ENCODE measurements at places on chromosomes 16 and 17.

DNA sequence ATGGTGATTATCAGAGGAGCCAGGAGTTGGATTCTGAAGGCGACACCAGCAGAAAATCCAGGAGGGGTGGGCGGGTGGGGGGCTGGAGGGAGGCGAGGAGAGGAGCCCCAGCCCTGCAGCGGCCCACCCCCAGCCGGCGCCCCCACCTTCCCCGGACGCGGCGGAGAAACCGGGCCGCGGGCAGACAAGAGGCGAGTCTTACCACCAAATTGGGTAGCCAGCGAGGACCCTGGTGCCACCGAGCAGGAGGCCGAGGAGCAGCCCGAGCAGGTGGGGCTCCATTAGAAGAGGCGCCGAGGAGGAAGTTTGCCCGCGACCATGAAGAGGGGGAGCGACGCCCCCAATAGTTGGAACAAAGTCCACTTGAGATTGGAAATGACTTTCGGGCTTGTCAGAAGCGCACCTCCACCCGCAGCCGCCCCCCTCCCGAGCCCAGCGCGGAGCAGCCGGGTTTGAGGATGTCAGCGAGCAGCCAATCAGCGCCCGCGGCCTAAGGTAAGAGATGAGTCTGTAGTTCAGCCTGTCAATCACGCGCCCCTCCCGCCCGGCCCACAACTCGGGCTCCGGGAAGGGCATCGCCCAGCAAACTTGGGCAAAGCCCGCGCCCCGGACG is at the start of gene WNT3:
Gene WNT3, minus strand, starts transcription at position 377 of the 613 bp plus-strand sequence. Its CDS starts 95 bp downstream, at position 282.
- peak; percentile 76 for ATAC-seq

DNA sequence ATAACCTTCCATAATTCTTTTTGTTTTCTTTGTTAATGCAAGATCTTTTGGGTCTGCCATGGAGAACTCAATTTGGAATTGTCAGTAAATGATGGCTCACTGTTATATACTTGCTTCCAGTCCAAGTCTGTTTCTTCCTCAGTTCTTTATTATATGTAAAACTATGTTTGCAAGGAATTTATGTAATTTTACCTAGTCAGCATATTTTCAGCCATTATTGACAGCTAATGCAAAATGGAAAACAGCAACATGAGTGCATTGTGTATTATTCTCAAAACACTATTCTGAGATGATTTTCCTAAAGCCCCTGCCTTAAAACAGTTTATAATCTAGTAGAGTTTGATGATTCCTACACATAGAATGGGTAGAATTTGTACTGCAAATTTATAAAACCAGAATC is 167.5 kb downstream of the TANC2 start:
- ATAC-seq: no peak

DNA sequence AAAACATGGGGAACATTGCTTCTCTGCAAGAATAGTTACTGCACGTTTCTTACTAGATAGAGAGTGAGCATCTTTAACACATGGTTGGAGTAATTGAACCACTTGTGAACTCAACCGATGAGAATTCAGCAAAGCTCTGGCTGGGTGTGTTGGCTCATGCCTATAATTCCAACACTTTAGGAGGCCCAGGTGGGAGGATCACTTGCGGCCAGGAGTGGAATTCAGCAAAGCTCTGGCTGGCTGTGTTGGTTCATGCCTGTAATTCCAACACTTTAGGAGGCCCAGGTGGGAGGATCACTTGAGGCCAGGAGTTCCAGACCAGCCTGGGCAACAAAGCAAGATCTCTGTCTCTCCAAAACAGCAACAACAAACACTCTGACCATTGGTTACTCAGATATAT is 865.9 kb downstream of the KCNJ2 start:
- ATAC-seq: no peak

DNA sequence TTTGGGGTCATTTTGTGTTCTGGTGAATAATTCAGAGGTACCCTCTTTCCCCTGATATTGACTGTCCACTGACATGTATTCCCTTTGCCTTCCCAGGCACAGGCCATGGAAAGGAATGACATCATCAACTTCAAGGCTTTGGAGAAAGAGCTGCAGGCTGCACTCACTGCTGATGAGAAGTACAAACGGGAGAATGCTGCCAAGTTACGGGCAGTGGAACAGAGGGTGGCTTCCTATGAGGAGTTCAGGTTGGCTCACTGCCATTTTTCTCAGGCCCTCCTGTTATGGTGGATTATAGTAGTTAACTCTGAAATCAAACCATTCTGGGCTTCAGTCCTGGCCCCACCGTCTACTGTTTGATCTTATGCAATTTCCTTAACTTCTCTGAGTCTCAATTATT is 1.6 kb upstream of the EFTUD2 start:
- ATAC-seq: no peak

DNA sequence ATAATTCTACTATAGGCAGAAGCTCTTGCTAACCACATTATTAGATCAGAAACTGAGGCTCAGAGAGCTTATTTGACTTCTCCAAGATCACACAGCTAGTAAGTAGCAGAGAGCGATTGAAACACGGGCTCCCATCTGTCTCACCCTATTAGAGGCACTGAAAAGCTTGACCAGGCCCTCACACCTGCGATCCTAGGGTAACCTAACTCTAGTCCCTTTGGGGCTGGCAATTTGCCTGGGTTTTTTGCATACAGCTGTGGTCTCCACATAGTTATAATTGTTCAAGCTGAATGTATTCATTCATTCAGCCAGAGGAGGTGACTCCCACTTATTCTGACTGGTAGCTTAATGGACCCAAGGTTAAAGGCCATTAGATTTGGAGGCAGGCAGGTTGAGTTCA is 121.2 kb downstream of the ANKFN1 start:
- no peak for ATAC-seq

GRCh38 chr17:40317345-40317873 is 8.4 kb downstream of the RARA start:
- no peak for ATAC-seq

- no peak for ATAC-seq
Measured at GRCh38 chr17:35653619-35654361, 66.7 kb downstream of the AP2B1 start.

GRCh38 chr17:3036800-3037199 is 26.6 kb downstream of the OR1D5 start:
- ATAC-seq: no peak

- ATAC-seq: no peak
Measured at GRCh38 chr17:8060274-8060673, 21.4 kb downstream of the ALOX15B start.

- no peak for ATAC-seq
Measured at GRCh38 chr16:7689234-7689633, 356.6 kb downstream of the RBFOX1 start.

- no peak for ATAC-seq
Measured at GRCh38 chr17:48611681-48612455, 1.1 kb upstream of the HOXB7 start.

DNA sequence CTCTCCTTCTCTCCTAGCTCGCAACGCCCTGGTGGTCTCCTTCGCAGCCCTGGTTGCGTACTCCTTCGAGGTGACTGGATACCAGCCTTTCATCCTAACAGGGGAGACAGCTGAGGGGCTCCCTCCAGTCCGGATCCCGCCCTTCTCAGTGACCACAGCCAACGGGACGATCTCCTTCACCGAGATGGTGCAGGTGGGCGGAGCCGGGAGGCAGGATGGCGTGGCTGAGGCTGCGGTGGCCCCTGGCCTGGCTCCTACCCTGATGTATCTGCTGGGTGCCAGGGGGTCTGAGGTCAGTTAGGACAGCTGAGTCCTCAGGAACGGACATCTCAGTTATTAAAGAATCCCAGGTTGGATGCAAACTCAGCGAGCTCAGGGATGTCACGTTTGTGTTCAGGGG is 16.7 kb downstream of the SLC26A11 start:
- ATAC-seq: no peak

DNA sequence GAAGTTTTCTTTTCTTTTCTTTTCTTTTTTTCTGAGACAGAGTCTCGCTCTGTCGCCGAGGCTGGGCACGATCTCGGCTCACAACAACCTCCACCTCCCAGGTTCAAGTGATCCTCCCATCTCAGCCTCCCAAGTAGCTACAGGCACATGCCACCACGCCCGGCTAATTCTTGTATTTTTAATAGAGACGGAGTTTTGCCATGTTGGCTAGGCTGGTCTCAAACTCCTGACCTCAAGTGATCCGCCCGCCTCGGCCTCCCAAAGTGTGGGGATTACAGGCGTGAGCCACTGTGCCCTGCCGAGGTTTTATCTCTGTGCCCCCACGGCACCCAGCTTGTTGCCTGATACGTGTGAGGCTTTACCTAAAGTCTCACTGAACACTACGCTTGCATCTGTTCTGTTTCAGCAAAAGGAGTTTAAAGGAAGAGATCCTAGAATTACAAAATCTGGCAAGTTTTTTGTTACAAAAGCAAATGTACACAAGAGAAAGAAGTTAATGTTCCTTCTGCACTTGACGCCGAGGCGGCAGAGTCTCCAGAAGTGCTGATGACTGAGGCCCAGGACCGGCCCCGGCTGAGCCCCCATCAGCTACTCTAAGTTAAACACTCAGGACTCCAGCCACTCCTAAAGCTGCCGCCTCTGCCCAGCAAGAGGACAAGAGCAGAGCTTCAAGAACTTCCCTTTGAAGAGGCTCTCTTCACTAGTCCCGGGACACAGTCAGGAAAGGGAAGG is 9.2 kb downstream of the ABCA3 start:
- ATAC-seq: no peak

- ATAC-seq: no peak
Measured at GRCh38 chr16:83247767-83248372, 559.9 kb upstream of the HSBP1 start.

DNA sequence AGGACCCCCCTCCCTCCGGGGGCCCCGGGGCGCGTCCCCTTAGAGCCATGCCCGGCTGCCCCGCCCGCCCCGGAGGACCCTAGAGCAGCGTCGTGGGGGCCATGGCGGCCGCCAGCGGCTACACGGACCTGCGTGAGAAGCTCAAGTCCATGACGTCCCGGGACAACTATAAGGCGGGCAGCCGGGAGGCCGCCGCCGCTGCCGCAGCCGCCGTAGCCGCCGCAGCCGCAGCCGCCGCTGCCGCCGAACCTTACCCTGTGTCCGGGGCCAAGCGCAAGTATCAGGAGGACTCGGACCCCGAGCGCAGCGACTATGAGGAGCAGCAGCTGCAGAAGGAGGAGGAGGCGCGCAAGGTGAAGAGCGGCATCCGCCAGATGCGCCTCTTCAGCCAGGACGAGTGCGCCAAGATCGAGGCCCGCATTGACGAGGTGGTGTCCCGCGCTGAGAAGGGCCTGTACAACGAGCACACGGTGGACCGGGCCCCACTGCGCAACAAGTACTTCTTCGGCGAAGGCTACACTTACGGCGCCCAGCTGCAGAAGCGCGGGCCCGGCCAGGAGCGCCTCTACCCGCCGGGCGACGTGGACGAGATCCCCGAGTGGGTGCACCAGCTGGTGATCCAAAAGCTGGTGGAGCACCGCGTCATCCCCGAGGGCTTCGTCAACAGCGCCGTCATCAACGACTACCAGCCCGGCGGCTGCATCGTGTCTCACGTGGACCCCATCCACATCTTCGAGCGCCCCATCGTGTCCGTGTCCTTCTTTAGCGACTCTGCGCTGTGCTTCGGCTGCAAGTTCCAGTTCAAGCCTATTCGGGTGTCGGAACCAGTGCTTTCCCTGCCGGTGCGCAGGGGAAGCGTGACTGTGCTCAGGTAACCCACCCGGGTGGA is 759 bp downstream of the ALKBH5 start:
- ATAC-seq: peak; percentile 47

DNA sequence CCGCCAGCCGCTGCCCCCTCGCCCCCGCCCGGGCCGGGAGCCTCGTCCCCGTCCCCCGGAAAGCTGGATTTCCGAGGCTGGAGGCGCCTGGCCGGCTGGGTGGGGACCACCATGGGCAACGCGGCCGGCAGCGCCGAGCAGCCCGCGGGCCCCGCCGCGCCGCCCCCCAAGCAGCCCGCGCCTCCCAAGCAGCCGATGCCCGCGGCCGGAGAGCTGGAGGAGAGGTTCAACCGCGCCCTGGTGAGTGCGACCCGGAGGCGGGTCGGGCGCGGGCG is 266 bp downstream of the FMNL1 start:
- no peak for ATAC-seq

DNA sequence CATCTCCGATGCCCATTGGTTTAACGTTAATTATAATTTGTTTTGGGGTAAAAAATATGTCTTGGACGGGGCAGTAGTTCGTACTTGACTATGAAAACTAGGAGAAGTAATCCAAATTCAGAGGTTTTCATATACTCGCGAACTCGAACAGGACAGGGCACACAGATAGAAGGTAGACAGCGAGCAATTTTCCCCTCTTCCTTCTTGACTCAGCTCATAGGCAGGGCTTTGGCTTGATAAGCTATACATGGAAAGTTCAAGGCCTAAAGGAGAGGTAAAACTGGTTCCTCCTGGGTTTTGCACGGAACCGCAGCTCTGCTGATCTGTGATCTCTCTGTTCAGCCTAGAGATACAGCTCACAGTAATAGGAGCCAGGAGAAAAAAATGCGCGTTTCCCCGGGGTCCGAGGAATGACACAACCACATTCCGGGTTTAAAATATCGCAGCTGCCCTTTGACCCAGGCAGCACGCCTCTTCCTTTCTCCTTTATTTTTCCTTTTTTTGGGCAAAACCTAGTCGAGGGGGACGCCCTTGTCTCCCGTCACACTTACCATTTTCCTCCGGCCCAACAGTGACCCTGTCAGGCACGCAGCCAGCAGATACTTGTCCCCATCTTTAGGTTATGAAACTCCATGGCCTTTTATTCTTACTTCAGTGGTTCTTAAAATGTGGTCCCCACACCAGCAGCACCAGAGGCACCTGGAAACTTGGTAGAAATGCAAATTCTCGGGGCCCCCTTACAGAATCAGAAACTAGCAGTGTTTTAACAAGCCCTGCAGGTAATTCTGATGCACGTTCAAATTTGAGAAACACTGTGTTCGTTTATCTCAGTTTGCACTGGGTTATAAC is 1.7 kb upstream of the LASP1 start:
- ATAC-seq: peak; percentile 2

- ATAC-seq: no peak
Measured at GRCh38 chr16:60811051-60811608, 1225.1 kb downstream of the CDH8 start.

GRCh38 chr17:42744283-42744805 is 496 bp downstream of the EZH1 start:
- ATAC-seq: peak; percentile 87

GRCh38 chr16:53509906-53510703 is 7.1 kb upstream of the AKTIP start:
- peak; percentile 69 for ATAC-seq

DNA sequence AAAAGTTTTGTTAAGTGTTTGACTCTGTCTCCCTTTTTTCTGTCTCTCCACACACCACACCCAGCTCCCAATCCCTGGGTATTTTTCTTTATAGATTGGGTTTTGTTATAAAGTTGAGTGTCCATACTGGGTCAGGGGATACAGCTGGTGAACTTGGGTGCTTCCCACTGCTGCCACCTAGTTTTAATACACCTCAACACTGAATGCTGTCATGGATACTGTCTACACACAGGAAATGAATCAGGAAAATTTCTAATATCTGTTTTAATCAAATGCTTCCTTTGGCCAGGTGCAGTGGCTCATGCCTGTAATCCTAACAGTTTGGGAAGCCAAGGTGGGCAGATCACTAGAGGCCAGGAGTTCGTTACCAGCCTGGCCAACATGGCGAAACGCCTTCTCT is 5.3 kb upstream of the TAOK1 start:
- ATAC-seq: no peak
